Endothelial cell (in vitro differentiated cells): ENCODE measurements at places on chromosomes 4 and X.

DNA sequence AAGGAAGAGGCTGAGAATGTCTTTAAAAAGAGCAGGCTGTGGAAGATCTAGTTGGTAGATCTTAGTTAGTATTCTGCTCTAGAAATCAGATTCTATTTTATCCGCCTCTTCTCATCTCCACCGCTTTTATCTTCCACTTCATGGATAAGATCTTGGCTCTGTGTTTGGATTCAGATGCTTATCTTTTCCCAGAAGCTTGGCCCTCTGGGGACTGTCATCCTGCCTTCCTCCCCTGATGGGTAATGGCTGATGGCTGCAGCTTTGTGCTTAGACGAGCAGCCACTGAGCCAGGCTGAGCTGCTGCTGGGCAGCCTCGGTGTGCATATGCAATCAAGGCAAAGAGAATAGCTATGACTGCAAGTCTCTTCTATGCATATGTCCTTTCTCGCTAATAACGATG, 23.5 kb downstream of the TRIML1 start:
- no peak for DNase-seq

DNA sequence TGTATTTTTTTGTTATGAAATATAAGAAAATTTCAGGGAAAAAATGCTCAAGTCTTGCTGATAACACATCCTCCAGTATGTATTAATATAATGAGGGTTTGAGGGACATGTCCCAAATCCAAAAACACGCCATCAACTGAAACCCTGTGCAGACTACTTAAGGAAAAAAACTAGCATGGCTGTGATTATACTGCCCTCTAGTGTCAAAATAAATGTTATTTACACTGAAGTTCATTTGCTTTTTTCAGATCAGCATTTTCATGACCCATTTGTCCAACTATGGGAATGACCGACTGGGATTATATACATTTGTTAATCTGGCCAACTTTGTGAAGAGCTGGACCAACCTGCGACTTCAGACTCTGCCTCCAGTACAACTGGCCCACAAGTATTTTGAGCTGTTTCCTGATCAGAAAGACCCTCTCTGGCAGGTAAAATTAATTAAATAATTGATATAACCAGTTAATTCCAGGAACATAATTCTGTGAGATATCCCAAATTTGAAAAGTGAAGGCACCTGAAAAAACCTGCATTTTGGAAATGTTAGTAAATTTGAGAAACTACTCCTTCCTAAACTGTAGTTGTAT, 128.5 kb downstream of the PRSS12 start:
- no peak for DNase-seq

- DNase-seq = no peak
Observed at GRCh38 chr4:113446019-113446418, 315.5 kb downstream of the CAMK2D start.

DNA sequence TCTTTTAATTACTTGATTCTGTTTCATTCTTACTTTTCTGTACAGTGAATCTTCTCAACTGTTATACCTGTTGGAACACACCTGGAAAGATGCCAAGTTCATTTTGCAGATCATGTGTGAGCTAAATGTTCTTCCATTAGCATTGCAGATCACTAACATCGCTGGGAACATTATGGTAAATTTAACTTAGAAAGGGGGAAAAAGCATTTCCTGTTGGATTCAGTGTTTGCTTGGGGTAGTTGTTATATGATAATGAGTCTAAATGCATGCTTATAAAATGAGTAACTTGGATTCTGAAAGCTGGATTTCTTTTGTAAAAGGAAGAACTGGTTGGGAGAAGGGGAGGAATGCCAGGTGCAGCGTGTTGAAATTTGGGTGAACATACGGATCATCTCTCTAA, 47.6 kb downstream of the POLA1 start:
- DNase-seq = no peak

- DNase-seq = no peak
Observed at GRCh38 chrX:115595049-115595448, 34.1 kb downstream of the PLS3 start.

DNA sequence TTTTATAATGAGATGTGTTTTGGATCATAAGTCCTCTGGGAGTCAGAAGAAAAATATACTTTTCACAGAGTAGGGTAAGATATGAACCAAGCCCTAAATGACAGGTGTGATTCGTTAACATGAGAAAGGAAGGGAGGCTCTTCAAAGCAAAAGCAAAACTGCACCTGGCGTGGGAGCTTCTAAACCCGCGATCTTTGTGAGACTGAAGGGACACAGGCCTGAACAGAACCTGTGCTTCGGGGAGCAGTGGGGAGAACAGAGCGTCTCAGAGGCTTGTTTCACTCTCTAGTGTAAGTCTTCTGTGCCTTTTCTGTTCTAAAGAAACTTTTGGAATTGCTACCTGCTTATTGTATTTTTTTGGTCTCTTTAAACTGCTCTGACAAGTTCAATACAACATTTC, 30.2 kb upstream of the CYP4V2 start:
- no peak for DNase-seq

DNA sequence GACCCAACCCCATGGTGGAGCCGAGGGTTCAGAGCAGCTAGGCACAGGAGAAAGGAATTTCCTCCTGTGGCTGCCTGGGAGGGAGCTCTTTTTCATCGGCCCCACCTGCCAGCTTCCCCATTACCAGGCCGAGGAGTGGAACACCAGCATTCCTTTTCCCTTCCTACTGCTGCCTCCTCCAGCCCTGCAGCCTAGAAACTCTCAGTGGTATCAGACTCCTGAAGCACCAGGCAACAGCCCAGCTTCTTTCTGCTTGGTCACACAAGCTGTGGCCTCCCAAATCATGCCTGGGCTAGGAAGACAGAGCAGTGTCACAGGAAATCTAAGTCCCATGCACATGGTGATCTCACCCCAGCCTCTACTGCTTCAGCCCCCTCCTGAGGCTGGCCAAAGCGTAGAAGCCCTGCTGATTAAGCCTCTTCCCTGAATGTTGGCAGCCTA, 30.1 kb downstream of the RTL5 start:
- no peak for DNase-seq
